ENCODE measurements at places on chromosomes 11 and 22.

DNA sequence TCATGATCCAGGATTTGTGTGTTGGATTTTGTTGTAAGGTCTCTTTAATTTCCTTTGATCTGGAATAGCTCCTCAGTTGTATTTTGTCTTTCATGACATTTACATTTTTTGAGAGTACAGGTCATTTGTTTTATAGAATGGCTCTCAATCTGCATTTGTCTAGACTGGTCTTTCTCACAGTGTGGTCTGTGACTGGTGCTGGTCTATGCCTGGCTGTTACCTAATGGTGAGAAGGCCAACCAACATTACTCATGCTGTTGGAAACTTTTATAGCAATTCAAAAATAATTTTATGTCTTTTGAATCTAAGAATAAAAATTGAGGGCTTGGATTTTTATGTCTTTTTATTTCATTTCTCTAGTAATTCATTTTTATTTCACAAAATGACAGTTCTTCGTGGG, 3.9 kb upstream of the NCR3LG1 start:
- DNase-seq = no peak

DNA sequence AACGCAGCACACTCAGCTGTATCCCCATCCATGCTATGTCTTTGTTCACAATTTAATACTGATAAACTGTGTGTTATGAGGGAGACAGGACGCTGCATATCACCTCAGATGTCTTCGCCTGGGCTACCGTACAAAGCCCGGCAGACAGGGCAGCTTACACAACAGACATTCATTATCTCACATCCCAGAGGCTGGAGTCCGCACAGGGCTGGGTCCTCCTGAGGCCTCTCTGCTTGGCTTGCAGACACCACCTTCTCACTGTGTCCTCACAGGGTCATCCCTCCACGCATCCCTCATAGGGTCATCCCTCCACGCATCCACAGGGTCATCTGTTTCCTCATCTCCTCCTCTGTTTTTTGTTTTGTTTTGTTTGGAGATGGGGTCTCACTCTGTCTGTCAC, 61.2 kb downstream of the SHANK2 start:
- no peak for DNase-seq

- DNase-seq = no peak
Measured at GRCh38 chr11:66743271-66743968, 14.4 kb upstream of the SPTBN2 start.

- DNase-seq = no peak
Measured at GRCh38 chr11:120918257-120918656, 105.6 kb upstream of the TBCEL start.

GRCh38 chr11:134512571-134513538, 100.8 kb upstream of the B3GAT1 start:
- DNase-seq = no peak

- DNase-seq = no peak
Measured at GRCh38 chr11:67400942-67401494, 640 bp downstream of the PPP1CA start.

DNA sequence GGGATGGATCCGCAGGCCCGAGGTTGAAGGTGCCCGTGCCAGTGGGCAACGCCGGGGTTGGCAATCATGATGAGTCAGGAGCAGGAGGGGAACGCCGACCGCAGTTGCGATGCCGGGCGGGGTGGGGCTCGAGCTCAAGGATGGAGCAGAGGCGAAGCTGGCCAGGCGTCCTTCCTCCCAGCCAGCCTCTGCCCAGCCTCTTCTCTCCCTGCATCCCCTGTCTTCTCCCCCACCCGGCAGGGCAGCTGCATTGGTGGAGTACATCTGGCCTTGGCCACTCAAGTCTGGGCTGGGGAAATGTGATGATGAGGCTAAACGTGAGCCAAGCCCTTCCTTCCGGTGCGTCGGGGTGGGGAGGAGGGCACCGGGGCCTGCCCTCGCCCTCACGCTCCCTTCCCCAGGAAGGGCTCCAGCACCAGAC, 3.9 kb downstream of the IFITM10 start:
- DNase-seq = peak; percentile 25

DNA sequence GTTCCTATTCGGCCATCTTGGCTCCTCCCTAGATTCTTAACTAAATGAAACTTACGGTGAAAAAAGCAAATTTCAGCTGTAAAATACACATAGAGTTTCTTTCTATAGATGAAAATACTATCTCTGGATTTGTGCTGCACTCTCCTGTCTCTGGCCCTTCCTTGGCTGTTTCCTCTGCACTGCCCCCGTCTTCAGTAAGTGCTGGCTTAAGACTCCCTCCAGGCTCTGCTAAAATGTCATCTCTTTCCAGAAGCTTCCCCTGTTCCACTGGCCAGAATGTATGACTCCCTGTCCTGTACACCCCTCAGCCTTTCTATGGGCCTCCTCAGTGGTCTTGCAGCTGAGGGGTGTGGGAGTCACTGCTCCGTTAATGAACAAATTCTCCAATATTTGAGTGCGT, 109.1 kb upstream of the NARS2 start:
- no peak for DNase-seq

DNA sequence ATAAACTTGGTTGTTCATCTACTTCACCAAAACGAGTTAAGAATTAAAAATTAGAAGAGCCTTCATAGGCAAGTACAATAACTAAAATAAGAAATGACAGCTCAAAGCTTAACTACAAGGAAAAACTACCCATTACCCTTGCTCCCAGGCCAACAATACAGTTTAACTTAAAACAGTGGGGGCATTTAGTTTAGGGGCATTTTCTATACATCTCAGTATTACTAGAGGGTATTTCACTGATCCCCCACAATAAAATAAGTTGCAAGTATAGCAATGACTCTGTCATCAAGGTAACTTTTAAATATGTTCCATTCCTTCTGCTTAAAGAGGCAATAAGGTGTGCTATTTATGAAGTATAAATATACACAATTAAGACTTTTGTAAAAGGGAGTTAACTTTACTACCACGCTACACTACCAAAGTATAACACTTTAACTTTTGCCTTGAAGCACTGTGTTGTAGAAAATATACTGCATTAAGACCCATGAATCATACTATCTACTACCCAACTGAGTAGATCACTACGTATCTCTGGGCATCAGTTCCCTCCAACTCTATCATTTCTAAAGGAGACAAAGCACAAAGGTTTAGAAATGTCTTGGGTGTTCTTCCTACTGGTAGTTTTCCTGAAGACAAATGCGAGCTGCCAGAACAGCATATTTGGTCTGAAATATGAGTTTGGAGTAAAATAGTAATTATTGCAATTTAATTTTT, 29.8 kb downstream of the CHORDC1 start:
- DNase-seq = no peak

DNA sequence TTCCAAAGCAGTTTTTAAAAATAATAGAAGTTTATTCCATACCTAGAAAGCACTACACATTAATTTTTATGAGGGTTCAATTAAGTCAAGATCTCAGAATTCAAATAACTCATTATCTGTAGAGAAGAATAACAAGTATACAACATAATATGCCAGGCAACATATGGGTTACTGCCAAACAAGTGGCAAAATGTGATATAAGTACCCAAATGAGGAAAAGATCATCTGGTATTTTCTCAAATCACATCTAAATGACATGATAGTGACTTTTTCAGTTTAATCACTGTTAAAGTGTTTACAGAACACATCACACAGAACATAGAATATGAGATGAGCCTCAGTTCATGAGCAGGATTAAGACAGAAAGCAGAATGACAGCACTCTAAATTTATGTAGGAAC, 123.3 kb downstream of the FCHSD2 start:
- DNase-seq = no peak

GRCh38 chr22:47608421-47608820, 846.0 kb downstream of the TBC1D22A start:
- no peak for DNase-seq

GRCh38 chr11:111698852-111699559, 67.2 kb downstream of the PPP2R1B start:
- DNase-seq = no peak

GRCh38 chr11:75140269-75141138, 10.4 kb upstream of the SLCO2B1 start:
- DNase-seq = no peak

DNA sequence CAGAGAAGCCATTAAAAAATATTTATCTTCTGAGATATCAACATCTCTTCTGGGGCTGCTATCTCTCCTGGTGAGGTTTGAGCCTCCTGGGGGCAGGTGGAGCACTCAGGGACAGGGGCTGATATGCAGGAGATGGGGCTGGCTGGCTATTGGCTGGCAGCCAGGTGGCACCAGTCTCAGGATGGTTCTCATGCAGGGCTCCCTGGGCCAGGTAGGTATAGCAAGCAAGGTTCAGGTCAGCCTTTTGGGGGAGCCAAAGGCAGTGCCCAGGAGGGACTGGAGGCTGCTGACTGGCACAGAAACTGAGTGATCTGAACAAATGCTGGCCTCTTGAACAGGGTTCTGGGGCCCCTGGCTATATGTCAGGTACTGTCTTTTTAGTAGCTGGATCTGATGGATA, 29.7 kb upstream of the EMSY start:
- DNase-seq = no peak

GRCh38 chr11:19721176-19721575, 8.5 kb downstream of the NAV2 start:
- DNase-seq = no peak

- DNase-seq = no peak
Measured at GRCh38 chr11:78907636-78908035, 333.0 kb upstream of the NARS2 start.

DNA sequence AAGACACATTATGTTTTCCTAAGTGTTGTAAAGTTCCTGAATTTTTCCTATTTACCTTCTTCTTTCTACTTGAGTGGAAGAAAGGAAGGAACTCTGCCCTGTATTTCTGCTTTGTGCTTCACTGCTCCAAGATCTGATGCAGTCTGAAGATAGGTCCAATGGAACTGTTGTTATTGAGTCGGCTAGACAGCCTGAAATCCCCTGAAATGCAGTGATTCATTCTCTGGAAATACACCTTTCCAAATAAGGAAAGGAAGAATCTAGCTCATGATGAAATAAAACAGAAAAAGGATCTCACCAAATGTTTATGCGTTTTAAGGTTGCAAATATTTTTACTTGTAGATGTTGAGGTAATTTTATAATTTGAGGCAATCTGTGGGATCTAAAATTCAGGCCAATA, 322.8 kb downstream of the GUCY1A2 start:
- no peak for DNase-seq

GRCh38 chr22:42644422-42645340, 4.3 kb upstream of the ATP5MGL start:
- DNase-seq = no peak

GRCh38 chr11:24043842-24044241, 453.0 kb upstream of the LUZP2 start:
- DNase-seq = no peak

- no peak for DNase-seq
Measured at GRCh38 chr11:12808519-12808918, 134.3 kb downstream of the TEAD1 start.

DNA sequence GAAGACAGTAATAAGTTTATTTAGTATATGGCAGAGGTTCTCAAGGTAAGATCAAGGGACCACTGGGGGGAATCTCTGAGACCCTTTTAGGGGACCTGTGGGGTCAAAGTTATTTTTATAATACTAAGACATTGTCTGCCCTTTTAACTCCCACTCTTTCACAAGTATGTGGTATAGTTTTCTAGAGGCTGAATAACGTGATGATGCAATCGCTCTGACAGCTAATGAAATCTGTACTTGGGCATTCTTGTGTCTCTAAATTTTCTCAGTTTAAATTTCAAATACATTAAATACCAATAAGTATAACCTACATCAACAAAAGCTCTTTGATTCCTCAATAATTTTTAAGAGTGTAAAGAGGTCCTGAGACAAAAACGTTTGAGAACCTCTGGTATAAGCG, 147.9 kb downstream of the ATG16L2 start:
- peak; percentile 62 for DNase-seq

- DNase-seq = no peak
Measured at GRCh38 chr11:115941481-115941993, 437.3 kb upstream of the CADM1 start.

DNA sequence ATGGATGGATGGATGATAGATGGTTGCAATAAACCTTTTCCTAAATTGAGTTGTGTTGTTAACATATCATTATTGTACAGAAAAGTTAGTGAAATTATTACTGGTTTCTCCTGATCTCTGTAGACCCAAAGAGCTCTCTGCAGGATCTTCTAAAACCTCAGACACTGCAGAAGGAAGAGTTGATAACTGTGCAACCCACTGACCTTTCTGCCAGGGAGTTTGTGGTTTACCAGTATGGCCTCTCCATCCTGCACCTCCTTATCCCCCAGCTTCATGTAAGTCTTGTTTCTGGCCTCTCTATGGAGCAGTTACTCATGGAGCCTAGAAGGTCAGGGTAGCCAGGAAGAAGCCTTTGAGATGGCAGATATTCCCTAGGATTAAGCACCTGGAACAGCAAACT, 45.6 kb downstream of the BTG4 start:
- DNase-seq = no peak

- no peak for DNase-seq
Measured at GRCh38 chr11:65569164-65569972, 909 bp upstream of the ZNRD2 start.

GRCh38 chr22:45977003-45977411, at the start of gene WNT7B:
Gene WNT7B (minus strand): TSS chr22:45977162. CDS start chr22:45976754, 408 bp downstream.
- no peak for DNase-seq

DNA sequence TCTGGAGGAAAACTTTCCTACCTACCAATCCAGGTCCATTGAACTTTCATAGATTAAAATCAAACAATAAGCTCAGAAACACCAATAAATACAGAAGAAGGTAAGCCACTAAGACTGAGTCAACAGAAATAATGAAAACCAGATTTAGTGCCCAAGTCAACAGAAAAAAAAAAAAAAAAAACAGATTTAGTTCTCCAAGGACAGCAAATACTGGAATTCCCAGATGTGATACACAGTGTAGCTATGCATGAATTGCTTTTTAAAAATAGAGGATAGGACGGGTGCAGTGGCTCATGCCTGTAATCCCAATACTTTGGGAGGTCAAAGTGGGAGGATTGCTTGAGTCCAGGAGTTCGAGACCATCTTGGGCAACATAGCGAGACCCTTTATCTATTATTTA, 15.7 kb downstream of the DMC1 start:
- no peak for DNase-seq

GRCh38 chr11:3838504-3838903, 2.3 kb downstream of the RHOG start:
- peak; percentile 60 for DNase-seq
